Mammary epithelial cell (primary cell): ENCODE measurements at places on chromosomes 16 and 17.
A peak's percentile ranks its signal among the peaks of the same experiment; 100 is the strongest.

DNA sequence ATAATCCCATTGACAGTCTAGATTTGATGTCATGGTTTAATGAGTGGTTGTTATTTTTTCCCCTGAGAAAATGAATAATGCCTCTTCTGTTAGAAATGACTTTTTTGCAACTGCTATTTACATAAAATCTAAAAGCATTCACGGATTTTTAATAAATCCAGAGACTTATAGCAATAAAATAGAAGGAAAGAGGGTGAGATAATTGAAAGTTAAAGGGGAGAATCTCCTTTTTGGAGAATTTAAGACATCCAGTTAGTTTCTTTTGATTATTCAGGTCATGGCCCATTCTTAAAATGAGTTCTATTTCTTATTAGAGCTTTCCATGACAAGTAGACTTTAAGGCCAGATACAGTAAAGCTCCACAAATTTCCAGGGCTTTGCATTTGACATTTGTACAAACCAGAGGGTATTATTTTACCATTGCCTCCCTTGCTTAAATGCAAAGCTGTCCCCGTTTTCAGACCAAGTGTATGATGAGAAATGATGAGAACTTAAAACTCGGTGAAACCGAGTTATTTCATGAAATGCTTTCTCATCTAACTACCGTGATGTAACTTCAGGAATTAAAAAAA lies 789.0 kb upstream of the SOX9 start:
- DNase-seq: no peak

DNA sequence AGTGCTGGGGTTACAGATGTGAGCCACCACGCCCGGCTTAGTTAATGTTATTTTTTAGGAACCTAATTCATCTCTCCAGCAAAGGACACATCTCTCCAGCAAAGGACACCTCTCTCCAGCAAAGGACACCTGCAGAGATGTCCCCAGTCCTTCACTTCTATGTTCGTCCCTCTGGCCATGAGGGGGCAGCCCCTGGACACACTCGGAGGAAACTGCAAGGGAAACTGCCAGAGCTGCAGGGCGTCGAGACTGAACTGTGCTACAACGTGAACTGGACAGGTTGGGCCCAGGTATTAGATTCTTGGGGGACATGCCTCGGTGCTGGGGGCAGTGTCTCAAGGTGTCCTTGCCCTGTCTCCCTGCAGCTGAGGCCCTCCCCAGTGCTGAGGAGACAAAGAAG lies 4.7 kb downstream of the PFAS start:
- no peak for DNase-seq

GRCh38 chr16:75380870-75381269 lies 52.4 kb downstream of the CFDP1 start:
- DNase-seq: no peak

- DNase-seq: peak; percentile 84
Measured at GRCh38 chr17:2029911-2030778, at the start of gene DPH1. TSS of gene DPH1 (plus strand) at chr17:2030153. CDS start at chr17:2030170, 17 bp downstream.

GRCh38 chr16:27335349-27336053 lies 21.7 kb downstream of the IL4R start:
- no peak for DNase-seq

DNA sequence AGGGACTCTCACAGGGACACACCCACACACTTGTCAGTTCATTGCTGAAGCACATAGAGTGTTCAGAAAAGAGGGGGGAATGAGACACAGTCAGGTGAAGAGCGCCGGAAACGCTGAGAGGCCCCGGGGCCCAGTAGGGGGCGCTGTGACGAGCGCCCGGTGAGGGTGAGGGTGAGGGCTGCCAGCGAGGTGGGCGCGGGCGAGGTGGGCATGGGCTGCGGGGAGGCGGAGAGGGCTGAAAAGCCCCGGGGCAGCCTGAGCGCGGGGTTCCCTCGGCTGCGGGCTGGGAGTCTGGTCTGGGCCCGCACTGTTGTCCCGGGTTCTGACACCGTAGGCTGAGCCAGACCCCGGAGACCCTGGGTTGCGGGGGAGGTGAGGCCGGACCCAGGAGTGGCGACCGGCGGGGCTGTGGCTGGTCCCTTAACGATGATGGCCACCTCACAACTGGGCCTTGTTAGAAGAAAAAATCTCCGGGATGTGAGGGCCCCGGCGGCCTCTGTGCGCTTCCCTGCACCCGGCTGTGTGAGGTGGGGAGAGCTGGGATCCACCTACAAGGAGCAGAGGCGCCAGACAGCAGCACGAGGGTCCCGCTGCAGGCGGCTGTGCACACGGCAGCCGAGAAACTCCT lies 91.4 kb downstream of the C16orf78 start:
- DNase-seq: no peak

- DNase-seq: no peak
Measured at GRCh38 chr16:1196494-1196893, 28.6 kb downstream of the TPSG1 start.

DNA sequence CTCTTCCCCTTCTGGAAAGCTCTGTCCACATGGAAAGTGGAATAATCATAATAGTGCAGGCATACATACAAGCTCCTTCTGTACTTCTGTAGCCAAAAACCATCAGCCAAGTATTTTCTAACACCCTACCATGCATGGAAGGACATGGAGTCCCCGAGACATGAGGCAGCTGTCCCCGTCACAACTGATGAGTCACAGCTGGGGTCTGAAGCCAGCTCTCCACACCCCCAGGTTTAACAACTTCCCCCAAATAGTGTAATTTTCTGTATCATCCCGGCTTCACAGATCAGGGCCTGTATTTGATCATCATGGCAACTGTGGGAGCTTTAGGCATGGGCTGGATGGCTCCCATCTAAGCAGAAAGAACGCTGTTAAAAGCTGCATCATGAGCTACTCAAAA lies 16.6 kb downstream of the C16orf96 start:
- no peak for DNase-seq

GRCh38 chr16:57021757-57022156 lies 32.4 kb downstream of the NLRC5 start:
- no peak for DNase-seq

GRCh38 chr17:41937970-41938954 lies 7.8 kb downstream of the ODAD4 start:
- DNase-seq: no peak

GRCh38 chr16:72241008-72241407 lies 69.1 kb upstream of the PMFBP1 start:
- no peak for DNase-seq

DNA sequence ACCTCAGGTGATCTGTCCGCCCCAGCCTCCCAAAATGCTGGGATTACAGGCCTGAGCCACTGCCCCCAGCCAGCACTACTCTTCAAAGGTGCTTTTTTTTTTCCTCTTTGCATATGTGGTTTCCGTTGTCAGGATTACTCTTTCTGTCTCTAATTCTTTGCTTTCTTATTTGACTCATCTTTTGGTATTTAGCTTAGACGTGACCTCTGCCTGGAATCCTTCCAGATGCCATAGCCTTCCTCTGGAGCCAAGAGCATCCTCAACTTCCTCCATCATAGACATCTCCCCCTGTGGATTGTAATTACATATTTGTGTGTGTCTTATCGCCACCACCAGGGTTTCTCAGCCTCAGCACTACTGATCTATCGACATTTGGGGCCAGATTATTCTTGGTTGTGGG lies 84.4 kb upstream of the XYLT1 start:
- DNase-seq: peak; percentile 65

DNA sequence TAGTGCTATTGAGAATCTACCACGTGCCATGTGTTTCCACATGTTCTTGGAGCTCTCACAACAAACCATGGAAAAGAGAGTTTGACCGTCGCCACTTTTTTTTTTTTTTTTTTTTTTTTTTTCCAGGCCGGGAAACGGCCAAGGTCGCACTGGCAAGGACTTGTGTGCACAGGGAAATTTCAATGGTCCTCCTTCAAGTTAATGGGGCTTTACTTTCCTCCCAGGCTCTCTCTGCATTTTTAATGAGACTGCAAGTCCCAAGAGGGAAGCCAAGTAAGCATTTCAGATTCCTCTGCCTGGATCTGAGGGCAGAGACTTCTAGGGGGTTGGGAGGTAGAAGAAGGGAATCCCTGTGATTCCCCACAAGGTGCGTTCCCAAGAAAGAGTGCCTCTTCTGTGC lies 94.7 kb upstream of the MPHOSPH6 start:
- DNase-seq: no peak

GRCh38 chr16:22264786-22265185 lies 32.4 kb upstream of the POLR3E start:
- DNase-seq: no peak

GRCh38 chr16:991773-992172 lies 10.2 kb downstream of the SOX8 start:
- DNase-seq: no peak

- no peak for DNase-seq
Measured at GRCh38 chr16:14957576-14958322, 17.1 kb upstream of the PDXDC1 start.

DNA sequence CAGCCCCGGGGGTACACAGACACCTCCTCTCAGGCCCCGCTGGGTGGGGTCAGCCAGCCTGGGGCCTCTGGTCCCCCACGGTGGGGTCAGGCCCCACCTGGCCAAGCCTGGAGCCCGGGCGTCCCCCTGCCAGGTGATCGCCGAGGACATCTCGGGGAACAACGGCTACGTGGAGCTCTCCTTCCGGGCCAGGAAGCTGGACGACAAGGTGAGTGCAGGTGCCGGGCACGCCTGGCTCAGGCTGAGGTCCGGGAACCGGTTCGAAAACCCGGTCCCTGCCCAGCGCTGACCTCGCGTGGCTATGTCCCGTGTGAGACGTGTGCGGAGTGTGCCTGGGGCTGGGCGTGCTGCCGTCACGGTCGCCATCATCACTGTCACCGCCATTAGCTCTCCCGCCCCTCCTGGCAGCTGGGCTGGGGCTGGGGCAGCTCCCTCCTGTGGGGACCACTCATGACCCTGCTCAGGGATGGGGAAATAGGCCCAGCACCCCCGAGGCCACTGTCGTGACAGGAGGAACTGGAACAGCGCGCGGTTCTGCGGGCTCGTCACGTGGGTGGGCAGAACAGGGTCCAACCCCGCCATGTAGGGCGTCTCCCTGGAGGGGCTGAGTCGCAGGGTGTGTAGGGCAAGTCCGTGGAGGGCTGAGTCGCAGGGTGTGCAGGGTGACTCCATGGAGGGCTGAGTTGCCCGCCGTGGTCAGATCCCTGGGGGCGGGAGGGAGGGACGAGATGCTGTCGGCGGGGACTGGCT lies 8.5 kb downstream of the CPNE7 start:
- no peak for DNase-seq

GRCh38 chr16:1630450-1631213 lies 18.5 kb downstream of the CRAMP1 start:
- no peak for DNase-seq

GRCh38 chr17:10058921-10059683 lies 139.3 kb downstream of the GAS7 start:
- no peak for DNase-seq

- DNase-seq: no peak
Measured at GRCh38 chr16:14175086-14175485, 104.0 kb downstream of the MRTFB start.

DNA sequence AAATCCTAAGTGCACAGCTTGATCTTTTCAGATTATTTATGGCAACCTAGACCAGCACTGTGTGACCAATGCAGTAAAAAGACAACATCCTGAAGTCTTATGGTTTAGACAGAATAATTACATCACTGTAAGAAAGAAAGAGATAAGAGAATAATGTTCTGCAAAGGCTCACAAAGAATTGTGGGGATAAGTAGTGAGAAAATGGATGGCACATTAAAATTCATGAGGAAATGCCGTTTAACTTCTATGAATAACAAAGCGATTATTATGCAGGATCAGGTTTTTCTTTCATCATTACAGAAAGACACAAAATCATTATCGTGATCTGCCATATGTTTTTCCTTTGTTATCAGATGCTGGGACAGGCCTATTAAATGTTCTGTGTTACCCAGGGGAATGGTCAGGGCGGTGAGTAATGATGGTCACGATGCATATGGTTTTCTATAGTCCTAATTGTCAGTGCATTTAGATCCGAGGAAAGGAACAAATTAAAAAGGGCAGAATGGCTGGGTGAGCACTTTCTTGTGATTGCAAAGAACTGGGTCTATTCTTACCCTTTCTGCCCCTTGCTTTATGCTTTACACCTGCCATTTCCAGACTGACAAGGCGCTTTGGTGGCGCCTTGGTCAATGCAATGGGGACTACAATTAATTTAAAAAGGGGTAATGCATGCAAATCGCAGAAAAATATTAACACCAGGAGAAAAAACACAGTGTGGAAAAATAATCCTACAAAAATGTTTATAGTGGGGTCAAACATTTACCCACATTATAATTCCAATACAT lies 18.1 kb upstream of the DHX40 start:
- DNase-seq: no peak

DNA sequence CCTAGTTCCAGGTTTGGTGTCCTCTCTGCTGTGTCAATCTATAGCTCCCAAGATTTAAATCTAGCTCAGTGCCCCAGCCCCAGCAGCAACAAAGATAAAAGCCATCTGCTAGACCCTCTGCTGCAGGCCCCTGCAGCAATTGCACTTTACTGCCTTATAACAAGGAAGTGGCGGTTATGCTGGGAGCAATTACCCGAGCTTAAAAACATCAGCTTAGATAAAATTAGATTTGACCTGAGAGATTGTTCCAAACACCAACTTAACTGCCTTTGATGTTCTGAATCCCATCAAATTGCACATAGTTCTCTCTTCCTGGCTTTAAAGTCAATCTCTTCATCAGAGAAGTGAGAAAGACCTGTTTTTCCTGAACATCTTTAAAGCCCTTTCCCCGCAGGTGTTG lies 62.4 kb upstream of the SHISA6 start:
- DNase-seq: no peak

DNA sequence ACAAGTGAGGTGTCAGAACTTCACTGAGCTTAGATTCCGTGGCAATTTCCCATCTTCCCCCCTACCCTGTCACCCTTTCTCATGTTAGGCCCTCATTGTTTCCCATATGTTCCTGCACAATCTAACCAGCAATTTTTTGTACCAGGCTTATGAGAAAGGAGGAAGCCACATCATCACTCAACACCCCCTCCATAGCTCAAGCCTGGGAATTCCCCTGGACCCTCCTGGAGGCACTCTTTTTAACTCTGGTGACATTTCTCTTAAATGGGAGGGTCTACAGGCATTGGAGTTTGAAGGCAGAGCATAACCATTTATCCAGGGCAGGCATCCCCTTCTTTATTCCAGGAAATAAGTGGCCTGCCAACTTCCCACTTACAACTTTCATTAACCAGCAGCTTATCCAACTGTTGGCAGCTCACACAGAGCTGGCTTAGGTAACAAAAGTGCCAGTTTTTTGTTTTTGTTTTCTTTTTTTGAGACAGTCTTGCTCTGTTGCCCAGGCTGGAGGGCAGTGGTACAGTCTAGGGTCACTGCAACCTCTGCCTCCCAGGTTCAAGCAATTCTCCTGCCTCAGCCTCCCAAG lies 10.4 kb upstream of the GLG1 start:
- no peak for DNase-seq

DNA sequence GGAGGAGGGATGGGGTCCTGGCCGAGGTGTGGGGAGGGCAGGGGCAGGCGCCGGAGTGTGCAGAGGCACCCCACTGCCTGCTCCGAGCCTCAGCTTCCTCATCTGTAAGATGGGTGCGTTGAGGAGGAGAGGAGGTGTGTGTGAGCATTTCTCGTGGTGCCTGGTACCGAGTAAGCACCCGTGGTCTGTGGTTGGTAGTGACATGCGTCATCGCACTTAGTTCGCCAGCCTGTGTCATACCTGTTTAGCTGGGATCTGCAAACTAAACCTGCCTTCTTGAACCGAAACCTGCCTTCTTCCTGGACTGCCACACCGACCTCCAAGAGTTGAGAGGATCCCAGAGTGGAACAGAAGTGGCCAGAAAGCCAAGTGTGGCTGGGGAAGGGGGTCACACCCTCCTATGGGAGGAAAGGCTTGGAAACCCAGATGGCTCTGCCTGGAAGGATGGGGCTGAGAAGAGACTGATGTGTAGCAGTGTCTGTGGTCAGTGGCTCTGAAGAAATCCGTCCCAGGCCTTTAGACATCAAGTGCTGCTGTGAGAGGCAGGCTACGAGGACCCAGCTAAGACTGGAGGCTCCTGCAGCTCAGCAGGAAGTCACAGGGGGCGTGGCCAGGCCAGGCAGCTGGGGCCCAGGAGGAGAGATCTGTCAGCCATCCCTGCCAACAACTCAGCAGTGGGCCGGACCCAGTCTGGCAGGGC lies 162.6 kb upstream of the PLCG2 start:
- no peak for DNase-seq
